MCF 10A (cell line): ENCODE measurements at places on chromosomes 3 and 15. TPM values are rescaled to one million over a fixed set of nuclear protein-coding genes. Genes with fewer than 3 reads are reported as not detected.

DNA sequence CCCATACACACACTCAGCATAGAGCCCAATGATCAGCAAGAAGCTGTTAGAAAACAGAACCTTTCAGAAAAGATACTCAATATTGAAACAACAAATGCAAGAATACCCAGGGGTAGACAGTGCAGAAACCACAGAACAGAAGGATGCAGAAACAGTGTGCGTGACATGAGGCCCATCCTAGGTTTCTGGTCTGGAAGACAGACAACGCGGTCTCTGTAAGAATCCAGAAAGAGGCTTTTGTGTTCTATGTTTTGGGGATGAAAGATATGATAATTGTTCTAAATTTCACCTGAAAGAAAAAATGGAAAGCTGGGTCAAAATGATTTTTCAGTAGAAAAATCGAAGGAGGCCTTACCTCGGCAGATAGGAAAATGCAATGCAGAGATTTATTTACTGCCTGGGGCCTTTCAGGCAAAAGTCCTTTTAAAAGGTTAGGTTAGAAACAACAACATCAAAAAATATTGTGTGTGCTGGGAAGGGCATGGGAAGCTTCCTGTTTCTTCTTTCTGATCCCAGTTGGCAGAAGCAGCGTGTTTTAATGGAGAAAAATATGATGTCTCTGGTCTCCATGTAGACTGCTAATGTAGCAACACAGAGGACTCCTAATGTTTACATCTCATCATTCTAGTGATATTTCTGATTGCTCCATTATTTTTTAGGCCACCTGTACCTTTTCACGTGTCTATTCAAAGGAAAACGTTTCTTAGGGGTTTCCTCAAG, 17.0 kb downstream of the SYNM start:
- H3K27ac ChIP-seq: no peak overlapping the region
- no peak overlapping the region for H3K4me3 ChIP-seq
- no peaks in the 10 kb centered on the region for H3K36me3 ChIP-seq
- H3K4me1 ChIP-seq: peaks cover 19% of the 10 kb centered on the region

DNA sequence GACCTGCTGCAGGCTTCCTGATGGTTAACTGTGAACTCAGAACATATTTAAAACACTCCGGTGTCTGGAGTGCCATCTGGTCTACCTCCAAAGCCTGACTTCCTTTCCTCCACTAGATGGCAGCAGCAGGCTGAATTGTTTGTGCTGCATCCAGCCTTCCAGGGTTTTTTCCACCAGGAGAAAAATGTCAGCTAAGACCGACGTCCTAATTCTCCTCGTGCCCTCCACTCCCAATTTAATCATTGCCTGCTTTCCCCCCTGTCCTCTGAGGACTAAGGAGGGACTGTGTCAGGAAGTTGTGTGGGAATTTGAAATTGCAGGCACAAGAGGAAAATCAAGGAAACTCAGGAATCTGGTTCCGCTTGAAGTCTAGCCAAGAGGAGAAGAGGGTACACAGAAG, 165.2 kb upstream of the UMPS start:
- H3K4me3 ChIP-seq: no peak overlapping the region
- H3K27me3 ChIP-seq: peaks cover 74% of the 10 kb centered on the region
- H3K36me3 ChIP-seq: no peaks in the 10 kb centered on the region
- peaks cover 6% of the 10 kb centered on the region for H3K4me1 ChIP-seq
- no peak overlapping the region for H3K27ac ChIP-seq

FSD2 gene
- not detected in 2 replicates for total RNA-seq

DNA sequence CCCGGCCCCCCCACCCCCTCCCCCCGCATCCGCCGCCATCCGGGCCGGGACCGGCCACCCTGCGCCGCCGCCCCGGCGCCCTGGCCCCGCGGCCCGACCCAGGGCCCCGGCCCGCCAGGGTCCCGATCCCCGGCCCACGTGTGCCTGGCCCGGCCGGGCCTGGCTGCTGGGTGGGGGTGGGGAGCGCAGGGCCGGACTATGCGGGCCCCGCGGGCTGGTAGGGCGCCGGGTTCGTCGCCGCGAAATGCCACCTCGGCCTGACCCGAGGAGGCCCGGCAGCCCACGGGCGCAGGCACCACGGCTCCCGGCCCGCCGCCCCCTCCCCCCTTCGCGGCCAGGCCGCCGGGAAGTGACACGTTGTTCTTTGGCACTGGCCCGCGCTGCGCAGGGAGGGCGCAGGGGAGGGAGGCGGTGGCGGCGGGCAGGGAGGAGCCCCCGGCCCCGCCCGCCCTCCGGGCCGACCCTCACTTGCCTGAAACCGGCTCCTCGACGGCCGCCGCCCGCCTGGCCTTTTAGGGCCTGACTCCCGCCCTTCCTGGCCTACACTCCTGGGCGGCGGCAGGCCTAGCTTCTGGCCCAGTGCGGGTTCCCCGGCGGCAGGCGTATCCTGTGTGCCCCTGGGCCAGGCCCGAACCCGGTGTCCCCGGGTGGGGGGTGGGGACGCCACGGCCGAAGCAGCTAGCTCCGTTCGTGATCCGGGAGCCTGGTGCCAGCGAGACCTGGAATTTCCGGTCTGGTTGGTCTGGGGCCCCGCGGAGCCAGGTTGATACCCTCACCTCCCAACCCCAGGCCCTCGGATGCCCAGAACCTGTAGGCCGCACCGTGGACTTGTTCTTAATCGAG, 515 bp downstream of the EIF4G1 start:
- H3K36me3 ChIP-seq: peaks cover 42% of the 10 kb centered on the region
- peak; percentile 75 for DNase-seq
- H3K27ac ChIP-seq: peak overlapping the region; percentile 88
- H3K4me3 ChIP-seq: peak overlapping the region; percentile 87

ALS2CL gene
- 93.6 and 95.5 TPM in 2 replicates for total RNA-seq

- no peaks in the 10 kb centered on the region for H3K36me3 ChIP-seq
- peak overlapping the region; percentile 33 for H3K4me3 ChIP-seq
- DNase-seq: peak; percentile 80
- H3K27me3 ChIP-seq: no peaks in the 10 kb centered on the region
- H3K4me1 ChIP-seq: peaks cover 34% of the 10 kb centered on the region
These were observed 44.0 kb downstream of the EIF4E3 start for GRCh38 chr3:71681224-71681668.

IL17RE gene
- total RNA-seq: 5.0 and 5.5 TPM in 2 replicates

DNA sequence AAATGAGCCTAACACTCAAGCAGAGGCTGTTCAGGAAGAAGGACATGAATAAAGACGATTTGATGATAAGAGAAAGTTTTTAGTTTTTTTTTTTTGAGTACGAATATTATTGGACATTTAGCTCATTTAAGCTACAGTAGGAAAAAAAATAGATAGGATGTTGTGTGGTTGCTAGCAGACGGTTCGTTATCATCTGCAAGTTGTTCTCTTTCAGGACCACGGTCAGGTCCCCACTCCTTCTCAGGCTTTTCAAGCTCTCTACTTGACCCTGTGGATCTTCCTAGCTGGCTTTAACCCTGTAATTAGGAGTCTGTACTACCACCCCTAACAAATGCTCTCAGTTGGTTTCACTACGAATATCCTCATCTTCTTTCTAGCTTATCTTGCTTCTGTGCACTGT, 1.1 kb downstream of the KCNH8 start:
- H3K36me3 ChIP-seq: no peaks in the 10 kb centered on the region
- H3K27me3 ChIP-seq: peaks cover 30% of the 10 kb centered on the region
- no peak overlapping the region for H3K27ac ChIP-seq
- peaks cover 6% of the 10 kb centered on the region for H3K4me1 ChIP-seq
- H3K4me3 ChIP-seq: no peak overlapping the region

GRCh38 chr3:188578576-188579363, 424.8 kb downstream of the LPP start:
- H3K27ac ChIP-seq: peak overlapping the region; percentile 78
- no peak overlapping the region for H3K4me3 ChIP-seq
- no peaks in the 10 kb centered on the region for H3K36me3 ChIP-seq
- peaks cover 10% of the 10 kb centered on the region for H3K4me1 ChIP-seq
- H3K27me3 ChIP-seq: no peaks in the 10 kb centered on the region

DNA sequence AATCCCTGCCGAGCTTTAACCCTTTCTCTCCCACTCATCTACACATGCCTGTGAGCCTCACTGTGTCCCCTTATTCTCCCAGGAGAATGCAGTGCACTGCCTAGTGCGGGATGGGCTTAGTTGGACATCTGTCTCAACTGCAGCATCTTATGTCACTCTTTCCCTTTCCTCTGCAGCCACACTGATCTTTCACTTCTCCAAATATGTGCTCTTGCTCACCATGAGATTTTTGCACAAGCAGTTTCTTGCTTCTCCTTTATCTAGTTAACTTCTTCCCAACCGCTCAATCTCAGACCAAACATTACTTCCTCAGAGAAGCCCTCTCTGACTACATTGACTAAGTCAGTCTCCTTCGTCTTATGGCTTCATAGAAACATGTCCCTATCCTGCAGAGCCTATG, 292.3 kb downstream of the KBTBD8 start:
- H3K36me3 ChIP-seq: no peaks in the 10 kb centered on the region
- no peak overlapping the region for H3K4me3 ChIP-seq
- no peak for DNase-seq
- no peaks in the 10 kb centered on the region for H3K4me1 ChIP-seq
- H3K27me3 ChIP-seq: no peaks in the 10 kb centered on the region

PDZRN3 gene
- not detected in 2 replicates for total RNA-seq
